Activated T-cell treated with anti-CD3 and anti-CD28 coated beads for 48 hours (primary cell): ENCODE measurements at places on chromosomes 2 and 18.

- DNase-seq, result no peak
These were observed 60.9 kb downstream of the STK39 start for GRCh38 chr2:168186452-168186851.

DNA sequence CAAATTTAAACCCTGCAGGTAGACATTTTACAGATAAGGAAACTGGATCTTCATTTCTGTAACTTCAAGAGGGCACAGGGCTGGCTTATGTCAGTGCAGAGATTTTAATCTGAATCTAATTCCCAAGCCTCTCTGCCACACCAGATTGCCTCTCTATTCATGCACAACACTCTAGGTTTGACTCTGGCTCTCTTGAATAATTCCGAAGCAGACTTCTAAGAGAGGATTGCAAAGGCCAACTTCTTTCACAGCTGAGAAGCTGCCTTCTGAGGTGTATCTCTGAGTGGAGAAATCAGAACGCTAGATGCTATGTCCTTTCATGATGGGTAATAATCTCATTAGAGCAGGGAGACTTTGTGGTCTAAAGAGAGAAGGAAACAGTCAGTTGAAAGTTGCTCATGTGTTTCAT is 20.1 kb upstream of the MGAT5 start:
- no peak for DNase-seq

DNA sequence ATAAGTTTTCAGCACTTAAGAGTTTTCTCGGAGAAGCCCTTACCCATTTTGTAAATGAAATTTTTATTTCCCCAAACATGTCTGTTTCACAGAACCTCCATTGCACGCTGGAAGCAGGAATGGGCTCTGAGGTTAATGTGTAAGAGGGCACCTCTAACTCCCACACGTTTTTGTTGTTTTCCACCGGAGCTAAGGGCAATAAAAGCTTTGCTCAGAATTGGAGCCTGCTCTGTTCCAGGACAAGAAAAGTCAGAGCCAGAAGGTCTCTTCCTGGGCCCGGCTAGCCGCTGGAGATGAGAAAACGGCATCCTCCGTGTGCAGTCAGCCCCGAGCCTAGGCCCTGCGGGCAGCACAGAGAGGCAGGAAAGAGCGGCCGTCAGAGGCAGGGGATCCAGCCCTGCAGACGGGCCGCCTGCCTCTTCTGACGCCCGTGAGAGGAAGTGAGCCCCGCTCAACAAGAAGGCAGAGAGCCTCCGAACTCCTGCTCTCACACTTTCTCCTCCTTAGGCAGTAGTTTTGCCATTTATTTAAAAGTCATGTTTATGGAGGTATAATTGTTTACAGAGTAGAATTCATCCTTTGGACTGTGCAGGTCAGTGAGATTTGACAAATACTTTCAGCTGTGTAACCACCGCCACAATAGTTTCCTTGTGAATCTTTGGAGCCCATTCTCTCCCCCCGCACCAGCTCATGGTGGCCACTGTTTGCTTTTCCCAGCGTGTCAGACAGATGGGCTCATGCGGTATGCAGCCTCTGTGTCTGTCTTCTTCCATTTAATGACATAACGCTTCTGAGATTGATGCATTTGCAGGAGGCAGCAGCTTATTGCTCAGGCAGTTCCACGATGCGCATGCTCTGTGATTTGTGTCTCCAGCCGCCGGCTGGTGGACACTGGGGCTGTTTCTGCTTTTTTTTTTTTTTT is 117.3 kb downstream of the GALR1 start:
- no peak for DNase-seq

DNA sequence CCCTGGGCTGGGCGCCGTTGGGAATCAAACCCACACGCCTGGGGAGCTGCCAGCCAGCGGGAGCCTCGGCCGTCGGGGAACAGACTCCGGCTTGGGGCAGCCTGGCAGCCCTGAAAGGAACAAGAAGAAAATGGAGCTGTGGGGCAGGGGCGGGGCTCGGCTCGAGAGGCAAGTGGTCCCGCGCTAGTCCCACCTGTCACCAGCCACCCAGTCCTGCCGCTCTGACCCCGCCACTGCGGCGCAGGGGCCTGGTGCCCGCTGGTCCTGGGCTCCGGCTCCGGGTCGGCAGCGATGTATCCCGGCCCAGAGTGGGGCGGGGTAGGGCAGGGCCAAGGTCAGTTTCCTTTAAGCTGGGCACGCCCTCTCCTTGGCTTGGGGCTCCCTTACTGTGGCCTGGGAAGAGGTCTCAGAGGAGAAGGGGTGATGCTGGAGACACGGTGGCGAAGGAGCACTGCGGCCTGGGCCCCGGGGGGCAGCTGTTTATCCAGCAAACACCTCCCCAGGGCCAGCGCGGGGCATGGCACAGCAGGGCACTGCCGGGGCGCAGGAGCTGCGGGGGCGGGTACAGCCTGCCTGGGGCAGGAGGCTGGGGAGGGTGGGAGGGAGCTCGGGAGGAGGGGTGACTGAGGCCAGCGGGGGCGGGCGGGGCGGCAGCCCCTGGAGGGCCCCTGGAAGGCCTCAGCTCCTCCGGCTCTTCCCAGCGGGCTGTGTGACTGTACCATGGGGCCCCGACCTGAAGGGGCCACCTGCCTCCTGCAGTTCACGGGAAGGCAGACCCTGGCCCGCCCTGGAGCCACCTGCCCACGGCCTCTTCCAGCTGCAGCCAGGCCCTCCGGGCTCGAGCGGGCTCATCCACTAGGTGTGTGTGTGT is 15.6 kb downstream of the ODC1 start:
- DNase-seq, result no peak

- no peak for DNase-seq
These were observed 93.6 kb downstream of the GYPC start for GRCh38 chr2:126749537-126749936.

DNA sequence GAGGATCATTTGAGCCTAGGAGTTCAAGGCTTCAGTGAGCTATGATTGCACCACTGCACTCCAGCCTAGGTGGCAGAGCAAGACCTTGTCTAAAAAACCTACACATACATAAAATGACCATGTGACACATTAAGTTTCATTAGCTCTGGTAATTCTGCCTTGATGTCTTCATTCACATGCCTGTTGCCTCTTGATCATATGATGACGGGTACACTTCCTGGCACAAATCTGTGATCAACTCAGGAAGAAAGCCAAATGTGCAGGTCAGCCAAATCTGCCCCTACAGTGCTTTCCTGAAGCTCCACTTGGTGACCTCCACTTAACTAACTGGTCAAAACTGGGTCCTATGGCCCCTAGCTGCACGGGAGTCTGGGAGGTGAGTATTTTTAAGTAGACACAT is 54.4 kb upstream of the B3GNT7 start:
- no peak for DNase-seq
